Activated T-cell treated with anti-CD3 and anti-CD28 coated beads, Interleukin-2, amount 50 U/mL, for 72 hours (primary cell): ENCODE measurements at places on chromosomes 7 and 10. TPM values are rescaled to one million over a fixed set of nuclear protein-coding genes. Genes with fewer than 3 reads are reported as not detected.

The METTL27 gene
- total RNA-seq, result not detected

The MTPN gene
- 126 TPM for total RNA-seq

The C7orf33 gene
- not detected for total RNA-seq

The HMX3 gene
- total RNA-seq, result 2.0 TPM

The CPED1 gene
- not detected for total RNA-seq

The CISD1 gene
- total RNA-seq, result 37.7 TPM

The ACSM6 gene
- not detected for total RNA-seq

The VSIR gene
- total RNA-seq, result 70.1 TPM

The MAD1L1 gene
- 63.8 TPM for total RNA-seq

The FAM25G gene
- not detected for total RNA-seq

The CAV1 gene
- 2.7 TPM for total RNA-seq

The TLL2 gene
- not detected for total RNA-seq

The IKZF5 gene
- 15.2 TPM for total RNA-seq

DNA sequence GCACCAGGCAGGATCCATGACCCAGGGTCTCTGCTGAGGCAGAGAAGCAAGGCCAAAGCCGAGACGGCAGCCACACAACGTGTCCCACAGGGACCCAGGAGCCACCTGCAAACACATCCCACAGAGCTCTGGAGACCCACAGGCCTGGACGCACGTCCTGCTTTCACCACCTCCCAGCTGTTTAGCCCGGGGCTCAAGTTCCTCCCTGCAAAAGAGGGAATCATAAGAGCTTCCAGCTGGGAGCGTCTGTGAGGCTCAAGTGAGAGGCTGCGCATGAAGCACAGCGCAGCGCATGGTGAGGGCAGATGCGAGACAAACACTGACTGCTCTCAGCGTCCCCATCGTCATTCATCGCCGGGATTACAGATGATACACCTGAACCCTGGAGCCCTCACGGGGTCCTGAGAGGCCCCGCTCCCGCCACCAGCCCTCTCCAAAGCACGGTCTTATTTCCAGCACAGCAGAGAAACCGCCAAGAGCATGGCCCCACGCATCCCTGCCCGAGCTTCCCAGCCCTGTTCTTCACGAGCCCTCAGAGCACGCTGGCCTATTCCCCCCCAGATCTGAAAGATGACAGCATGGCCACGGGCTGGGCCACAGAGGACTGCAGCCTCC is 88.7 kb downstream of the MAD1L1 start:
- no peak for DNase-seq

DNA sequence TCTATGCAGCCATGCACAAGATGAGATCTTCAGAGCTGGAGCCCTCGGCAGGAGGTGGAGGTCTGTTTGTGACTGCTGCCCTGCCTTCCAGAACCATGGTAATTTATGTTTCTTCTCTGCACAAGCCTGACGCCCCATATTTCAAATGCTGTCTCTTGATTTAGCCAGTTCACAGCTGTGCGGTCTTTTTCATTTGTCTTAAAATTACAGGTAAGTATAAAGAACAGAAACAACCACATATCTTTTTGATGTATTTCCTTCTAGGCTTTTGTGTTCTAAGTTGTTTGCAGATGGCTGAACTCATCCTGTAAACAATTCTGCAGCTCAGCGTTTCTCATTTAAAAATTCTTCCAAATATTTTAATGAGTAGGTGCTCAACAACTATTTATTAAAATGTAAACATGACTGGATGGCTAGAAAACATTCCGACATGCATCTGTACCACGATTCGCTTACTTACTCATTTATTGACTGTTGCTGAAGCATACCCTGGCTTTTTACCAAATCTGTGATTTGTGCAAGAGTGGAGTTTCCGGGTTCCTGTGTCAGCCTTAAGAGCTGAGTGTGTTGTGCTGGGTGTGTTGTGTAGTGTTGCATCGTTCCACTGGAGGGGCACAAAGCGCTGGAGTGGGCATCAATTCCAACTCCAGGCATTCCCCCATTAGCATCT is 58.9 kb downstream of the PIP4K2A start:
- DNase-seq, result peak; percentile 42

DNA sequence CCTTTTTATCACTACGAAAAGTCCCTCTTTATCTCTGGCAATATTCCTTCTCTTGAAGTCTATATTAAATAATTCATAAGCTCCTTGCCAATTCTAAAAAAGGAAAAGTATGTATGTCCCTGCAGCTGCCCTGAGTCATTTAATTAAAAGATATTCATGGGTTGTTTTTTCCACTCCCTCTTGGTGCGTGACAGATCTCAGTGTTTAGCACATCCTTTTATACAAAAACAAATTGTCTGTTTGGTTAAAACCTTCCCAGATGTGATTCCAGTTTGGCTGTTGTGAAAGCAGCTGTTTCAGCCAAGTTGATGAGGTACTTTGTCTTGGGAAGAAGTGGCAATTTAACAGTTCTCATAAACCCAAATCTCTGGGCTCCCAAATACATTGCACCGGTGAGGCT is 33.8 kb upstream of the PRLHR start:
- DNase-seq, result no peak

- no peak for DNase-seq
Observed at GRCh38 chr7:94330269-94331020, 64.2 kb upstream of the COL1A2 start.

GRCh38 chr10:133083422-133084100 is 4.2 kb upstream of the ADGRA1 start:
- no peak for DNase-seq

GRCh38 chr10:103709341-103709920 is 145.9 kb downstream of the SH3PXD2A start:
- no peak for DNase-seq

DNA sequence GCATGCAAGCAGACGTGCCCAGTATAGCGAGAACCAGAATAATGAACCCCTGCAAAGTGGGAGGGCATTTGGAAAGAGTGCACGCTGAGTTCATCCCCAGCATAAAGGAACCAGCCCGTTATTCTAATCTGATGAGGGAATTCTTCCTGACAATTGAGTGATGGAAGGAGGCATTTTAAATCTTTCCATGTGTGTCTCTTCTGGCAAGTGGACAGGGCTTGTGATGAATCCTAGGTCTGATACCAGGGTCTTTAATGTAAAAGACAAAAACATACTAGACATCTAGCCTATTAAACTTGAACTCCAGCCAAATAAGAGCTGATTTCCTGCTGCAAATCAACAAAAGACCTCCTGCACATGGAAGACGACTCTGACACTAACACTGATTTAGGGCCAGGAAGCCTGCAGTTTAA is 301.2 kb downstream of the DPP6 start:
- DNase-seq, result no peak

- DNase-seq, result no peak
Observed at GRCh38 chr7:81501220-81501619, 268.6 kb downstream of the HGF start.

DNA sequence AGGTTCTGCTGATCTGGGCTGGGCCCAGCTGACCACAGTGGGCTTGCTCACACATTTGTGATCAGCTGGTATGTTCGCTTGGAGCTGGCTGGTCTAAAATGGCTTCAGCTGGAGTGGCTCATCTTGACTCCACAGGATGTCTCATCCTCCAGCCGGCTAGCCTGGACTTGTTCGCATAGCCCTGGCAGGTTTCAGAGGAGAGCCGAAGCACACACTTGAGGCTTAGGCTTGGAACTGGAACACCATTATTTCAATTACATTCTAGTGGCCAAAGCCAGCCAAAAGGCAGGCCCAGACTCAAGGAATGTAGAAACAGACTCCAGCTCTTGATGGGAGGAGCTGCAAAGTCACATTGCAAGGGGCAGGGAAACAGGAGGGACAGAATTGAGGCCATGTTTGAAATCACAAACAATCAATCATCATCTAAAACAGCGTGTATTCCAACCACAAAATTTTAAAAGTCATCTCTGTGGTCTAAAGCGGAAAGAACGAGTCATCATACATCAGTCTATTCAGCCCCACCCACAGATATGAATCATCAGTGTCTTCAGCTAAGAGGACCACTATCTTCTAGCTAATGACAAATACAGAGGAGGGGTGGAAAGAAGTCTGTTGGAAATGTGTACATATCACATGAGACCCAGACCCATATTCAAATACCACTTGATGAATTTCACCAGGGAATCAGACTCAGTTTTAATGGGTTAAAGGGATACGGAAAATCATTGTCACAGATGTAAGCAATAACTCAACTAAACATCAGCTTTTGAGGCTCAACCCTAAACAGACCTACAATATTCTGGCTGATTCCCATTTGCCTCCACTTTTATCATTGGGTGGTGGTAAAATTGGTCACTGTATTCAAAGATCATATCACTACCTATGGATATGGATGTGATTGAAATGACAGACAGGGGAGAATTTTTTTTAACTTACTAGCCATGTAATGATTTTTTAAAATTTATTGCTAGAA is 139.0 kb upstream of the MKLN1 start:
- DNase-seq, result peak; percentile 61

DNA sequence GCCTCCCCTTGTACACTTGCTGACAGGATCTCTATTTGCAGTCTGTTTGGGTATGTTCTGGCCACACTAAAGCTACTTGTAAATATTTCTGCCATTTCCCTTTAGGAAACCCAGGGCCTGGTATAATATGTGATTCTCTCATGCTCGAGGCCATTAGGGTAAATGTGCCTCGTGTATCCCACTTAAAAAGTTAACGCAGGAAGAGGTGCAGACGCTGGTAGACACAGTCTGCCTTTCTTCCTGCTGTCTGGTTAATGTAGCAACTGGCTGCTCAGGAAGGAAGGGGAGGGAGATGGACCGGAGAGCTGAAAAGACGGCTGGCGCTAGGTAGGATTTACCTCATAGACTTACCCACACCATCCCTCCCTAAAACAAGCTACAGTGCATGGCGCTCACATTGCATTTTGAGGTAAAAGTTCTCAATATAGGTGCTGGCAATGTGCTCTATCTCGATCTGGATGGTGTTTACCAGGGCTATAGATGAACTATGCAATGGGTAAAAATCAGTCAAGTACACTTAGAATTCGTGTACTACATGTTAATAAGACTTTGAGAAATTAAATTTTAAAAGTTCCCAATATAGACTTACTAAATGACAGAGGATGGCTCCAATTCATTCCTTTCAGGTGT is 125.9 kb downstream of the JAZF1 start:
- DNase-seq, result no peak

DNA sequence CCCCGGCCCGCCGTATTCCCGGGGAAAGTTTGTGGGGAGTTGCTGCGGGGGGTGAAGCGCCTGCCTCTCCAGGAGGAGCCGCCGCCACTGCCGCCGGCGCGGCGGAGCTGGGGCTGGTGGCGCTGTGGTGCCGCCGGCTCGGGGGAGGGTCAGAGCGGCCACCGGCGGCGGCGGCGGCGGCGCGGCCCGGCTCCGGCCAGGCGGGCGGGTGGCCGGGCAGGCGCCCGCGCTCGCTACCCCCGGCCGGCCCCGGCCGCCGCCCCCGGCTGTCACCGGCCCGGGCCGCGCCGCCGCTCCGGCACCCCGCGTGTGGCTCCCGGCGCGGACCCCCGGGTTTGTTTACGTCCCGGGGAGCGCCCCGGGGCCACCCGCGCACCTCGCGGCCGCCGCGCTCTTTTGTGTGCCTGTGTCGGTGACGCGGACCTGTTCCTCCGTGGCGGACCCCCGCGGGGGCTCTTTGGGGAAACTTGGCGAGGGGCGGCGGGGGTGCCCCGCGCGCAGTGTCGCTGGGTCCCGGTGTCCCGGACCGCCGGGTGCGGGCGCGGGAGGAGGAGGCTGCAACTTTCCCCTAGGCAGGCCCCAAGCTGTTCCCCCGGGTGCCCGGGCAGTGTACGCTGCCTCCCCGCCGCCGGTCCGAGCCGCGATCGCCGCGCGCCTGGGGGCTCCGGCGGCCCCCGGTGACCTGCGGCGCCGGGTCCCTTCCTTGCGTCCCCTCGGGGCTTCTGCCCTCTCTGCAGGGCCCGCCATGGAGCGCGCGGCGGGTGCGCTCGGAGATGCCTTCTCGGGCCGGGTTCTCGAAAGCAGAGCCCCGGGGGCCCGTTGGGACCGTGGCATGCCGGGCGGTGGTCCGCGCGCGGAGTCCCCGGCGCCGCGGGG is 593 bp upstream of the CUX1 start:
- peak; percentile 39 for DNase-seq

- DNase-seq, result no peak
Observed at GRCh38 chr10:114647545-114648138, 10.4 kb downstream of the ABLIM1 start.

DNA sequence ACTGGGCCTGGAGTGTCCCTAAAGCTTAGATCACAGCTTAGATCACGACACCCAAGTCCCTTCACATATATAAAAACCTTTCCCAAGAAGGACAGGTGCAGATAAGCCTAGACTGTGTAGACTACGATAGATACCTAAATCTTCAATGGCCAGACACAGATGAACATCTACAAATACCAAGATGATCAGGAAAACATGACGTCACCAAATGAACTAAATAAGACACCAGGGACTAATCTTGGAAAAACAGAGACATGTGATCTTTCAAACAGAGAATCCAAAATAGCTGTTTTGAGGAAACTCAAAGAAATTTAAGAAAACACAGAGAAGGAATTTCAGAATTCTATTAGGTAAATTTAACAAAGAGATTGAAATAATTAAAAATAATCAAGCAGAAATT is 1082.6 kb upstream of the PHF14 start:
- DNase-seq, result no peak

DNA sequence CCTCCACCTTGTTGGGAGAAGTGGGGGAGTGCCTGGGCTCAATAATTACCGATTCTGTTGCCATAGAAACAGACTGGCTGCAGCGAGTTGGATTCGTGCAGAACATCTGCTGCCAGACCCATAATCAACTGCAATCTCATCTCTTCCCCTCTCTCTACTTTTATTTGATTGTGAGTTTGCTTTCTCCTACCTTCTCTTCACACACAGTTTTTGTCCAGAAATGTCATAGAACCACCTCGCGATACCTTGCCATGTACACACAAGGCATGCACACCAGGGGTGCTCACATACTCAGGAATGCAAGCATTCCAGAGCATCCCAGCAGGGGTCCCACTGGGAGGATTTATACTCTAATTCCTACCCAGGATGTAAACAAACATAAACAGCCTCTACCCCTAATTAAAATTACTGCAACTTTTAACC is 262.2 kb upstream of the AOAH start:
- DNase-seq, result no peak

GRCh38 chr7:103373866-103374643 is 26.6 kb downstream of the PSMC2 start:
- no peak for DNase-seq

GRCh38 chr7:139711991-139712743 is 65.6 kb downstream of the HIPK2 start:
- no peak for DNase-seq

- no peak for DNase-seq
Observed at GRCh38 chr7:471866-472639, 47.6 kb downstream of the PDGFA start.

DNA sequence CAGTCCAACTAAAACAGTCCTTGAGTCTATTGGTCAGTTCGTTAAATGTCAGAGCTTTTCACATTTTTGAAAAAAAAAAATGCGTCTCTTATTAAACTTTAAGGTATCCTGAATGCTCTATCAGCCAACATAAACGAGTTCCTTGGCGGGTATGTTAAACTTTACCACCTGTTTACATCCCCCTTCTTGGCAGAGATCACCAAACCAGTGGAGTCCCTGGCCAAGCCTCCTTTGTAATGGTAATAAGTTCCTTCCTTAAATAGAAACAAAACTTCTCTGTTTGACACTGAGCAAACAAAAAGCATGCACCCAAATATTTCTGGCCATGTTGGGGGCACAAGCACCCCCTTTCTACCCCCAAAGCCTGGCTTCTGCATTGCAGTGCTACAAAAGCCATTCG is 3.2 kb downstream of the TRIL start:
- no peak for DNase-seq
